Activated CD8-positive, alpha-beta T cell treated with anti-CD3 and anti-CD28 coated beads for 36 hours (primary cell): ENCODE measurements at places on chromosomes 11 and 22.

- DNase-seq: no peak
Measured at GRCh38 chr11:123729602-123730001, 11.9 kb downstream of the ZNF202 start.

GRCh38 chr22:47610764-47611163 is 848.3 kb downstream of the TBC1D22A start:
- DNase-seq: no peak

DNA sequence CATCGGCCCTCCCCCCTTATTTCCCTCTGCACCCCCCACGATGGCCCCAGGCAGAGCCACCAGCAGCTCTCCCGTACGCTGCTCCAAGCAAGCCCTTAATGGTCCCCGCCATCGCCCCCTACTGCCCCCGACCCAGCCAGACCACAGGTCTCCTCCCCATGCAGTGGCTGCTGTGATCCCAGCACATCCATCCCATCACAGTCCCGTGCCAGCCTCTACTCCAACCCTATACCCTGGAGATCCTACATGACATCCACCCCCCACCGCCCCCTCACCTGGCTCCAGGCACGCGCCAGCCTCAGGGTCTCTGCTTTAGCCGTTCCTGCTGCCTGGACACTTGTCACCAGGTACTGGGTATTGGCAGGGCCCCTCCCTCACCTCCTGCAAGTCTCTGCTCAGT is 85.8 kb upstream of the RTL6 start:
- DNase-seq: no peak

DNA sequence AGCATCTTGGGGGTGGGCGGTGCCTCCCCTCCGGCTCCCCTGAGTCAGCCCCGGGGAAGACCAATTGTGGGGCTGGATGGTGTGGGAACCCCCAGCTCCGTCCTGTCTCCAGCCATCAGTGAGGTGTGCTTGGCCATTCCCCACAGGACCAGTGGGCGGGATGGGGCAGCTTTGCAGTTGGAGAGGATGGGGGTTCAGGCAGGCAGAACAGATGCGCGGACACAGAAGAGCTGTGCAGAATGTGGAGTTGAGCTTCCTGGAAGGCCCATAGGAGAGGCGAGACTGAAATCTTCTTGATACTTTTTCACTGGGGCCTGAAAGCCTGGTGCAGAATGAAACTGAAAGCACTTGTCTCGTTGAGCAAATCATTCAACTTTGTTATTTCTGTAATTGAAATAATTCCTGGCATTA is 23.8 kb downstream of the PARVB start:
- DNase-seq: no peak

GRCh38 chr22:49871482-49871881 is 17.8 kb downstream of the ZBED4 start:
- no peak for DNase-seq

GRCh38 chr11:94171693-94172440 is 43.2 kb downstream of the PANX1 start:
- peak; percentile 69 for DNase-seq

DNA sequence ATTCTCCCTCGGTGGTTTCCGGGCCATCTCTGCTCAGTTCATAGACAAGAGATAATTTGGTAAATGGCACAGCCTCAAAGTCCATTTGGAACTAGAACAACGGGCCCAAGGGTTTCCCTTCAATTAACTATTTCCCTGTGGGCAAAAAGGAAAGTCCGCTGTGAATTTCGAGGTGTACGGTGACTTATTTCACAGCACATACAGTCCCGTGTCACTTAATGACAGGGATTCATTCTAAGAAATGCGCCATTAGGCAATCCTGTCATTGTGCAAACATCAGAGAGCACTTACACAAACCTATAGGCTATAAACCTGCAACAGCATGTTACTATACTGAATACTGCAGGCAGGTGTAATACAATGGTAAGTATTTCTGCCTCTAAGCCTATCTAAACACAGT is 551.6 kb downstream of the OPCML start:
- DNase-seq: no peak

- DNase-seq: no peak
Measured at GRCh38 chr11:132142121-132142520, 771.7 kb downstream of the NTM start.

DNA sequence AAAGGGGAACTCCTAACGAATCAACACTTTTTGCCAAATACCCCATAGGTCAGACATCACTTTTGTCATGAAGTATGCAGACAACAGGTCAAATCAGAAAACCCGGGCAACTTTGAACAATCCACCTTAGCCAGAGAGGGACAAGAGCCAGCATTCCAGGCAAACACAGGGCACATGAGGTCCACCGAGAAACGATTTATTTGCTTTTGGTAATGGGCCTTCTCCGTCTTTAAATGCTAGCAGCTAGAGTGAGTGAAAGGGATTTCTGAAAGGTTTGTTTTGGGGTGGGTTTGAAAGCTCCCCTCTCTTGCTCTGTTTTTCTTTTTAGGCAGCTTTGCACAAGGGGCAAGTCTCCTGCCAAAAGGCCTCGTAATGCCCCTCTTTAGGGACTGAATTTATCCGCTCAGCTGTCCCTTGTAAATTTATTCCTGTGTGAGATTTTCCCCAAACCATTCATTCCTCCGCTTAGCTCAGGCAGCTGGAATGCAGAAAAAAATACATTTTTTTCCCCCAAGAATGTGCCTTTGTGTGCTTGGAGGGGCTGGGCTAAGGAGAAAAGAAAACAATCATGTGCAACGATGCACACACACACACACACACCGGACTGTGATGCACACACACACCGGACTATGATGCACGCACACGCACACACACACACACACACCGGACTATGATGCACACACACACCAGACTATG is 196.9 kb downstream of the SNX19 start:
- DNase-seq: no peak

DNA sequence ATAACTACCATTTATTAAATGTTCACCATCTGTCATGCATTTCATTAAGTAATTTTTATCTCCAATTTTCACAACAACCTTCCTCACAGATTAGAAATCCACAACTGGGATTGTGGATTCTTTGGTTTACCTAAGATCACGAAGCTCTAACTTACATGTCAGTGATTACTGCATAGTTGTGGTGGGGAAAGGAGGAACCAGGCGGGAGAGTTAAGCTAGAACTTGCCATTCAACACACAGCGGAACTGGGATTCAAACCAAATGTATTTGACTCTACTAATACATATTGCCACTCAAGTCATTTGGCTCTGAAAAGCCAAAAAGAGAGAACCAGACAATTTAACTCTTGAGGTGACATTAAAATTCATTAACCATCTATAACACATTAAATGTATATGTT is 10.4 kb upstream of the LAYN start:
- DNase-seq: no peak

DNA sequence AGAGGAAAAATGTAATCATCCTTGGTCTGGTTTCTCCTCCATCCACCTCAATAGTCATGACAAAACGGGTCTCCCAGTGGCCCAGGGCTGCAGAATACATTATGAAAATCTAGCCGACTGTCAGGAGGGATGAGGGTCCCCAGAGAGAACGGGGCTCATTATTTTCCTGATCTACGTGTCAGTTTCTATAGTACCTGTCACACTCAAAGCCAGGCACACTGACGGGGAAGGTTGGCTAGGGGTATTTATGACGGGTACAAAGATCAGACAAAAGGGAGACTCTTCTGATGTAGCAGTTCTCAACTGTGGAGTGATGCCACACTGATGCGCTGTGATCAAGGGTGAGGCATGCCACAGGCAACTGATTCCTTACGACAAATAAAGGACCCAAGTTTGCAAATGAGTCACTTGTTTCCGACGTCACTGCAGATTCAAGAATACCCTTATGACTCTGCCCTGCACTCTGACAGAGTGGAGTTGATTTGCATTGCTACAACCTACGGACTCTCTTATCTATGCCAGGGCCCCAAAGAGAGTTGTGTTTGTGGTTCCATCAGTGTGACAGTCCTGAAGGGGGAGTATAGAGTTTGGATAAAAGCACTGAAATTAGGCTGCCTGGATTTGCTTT is 188.2 kb upstream of the TBCEL start:
- DNase-seq: peak; percentile 50

DNA sequence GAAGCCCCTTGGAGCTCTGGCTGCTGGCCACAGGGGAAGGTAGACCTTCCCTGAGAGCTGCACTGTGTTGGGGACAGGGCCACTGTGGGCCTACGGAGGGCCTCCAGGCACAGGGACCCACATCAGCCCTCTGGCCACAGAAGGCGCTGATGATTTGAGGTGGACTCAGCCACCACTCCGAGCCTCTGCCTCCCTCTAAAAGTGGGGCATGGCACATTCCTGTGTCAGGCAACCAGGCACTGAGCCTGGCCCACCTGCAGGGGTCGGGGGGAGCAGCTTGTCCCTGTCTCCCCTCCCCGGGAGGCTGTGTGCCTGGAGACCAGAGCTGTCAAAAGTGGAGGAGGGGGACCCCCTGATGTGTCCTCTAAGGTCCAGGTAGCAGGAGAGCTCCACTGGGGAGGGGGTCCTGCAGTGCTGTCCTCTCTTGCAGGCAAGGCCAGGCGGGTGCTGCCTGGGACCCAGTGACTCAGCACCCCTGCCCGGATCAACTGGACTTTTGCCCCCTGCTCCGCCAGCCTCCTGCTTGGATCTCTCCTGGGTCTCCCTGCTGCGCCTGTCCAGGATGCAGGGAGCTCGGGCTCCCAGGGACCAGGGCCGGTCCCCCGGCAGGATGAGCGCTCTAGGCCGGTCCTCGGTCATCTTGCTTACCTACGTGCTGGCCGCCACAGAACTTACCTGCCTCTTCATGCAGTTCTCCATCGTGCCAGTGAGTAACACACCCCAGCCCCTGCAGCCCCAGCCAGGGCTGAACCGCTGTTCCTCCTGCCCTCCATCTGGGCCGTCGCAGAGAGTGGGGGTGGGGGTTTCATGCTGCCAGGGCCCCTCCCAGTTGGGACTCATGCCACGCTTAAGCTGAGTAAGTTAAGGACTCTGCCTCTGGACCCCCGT is 17.5 kb upstream of the CDKN1C start:
- DNase-seq: no peak

GRCh38 chr11:59900366-59901126 is 22.0 kb downstream of the OOSP3 start:
- DNase-seq: no peak

- DNase-seq: no peak
Measured at GRCh38 chr11:127616158-127616557, 615.6 kb upstream of the KIRREL3 start.

- DNase-seq: peak; percentile 63
Measured at GRCh38 chr22:48644108-48644507, 1183.6 kb downstream of the BRD1 start.

DNA sequence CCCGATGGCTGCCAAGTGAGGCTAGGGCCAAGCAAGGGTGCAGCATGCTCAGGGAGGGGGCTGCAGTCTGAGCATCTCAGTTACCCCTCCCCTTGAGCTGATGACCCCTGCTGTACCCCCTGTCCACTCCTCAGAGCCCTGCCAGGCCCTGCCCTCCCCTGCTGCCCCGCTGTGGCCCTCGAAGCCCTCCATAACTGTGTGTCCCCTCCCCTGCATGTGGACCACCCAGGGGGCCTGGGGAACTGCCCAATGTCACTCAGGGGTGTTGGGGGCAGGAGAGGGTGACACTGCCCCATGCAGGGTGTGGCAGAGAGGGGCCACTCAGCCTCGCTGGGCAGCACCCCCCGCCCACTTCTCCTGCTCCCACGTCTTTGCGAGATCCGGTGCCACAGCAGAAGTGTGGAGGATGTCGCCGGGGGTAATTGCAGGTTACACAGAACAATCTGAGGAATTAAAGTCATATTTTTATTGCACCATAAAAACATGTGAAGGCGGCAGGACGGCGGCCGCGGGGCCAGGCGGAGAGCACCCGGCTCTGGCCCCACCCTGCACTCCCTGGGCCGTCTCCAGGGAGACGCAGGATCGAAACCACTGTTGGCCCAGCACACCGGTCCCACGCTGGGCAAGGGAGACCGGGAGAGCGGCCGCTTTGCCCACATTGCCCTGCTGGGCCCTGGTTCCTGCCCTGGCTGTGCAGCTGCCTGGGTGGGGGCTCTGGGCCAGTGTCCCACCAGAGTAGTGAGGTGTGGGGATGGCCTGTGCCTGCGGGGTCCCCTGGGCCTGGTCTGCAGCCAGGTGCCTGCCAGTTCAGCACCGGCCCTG is 18.7 kb upstream of the GNB1L start:
- peak; percentile 0 for DNase-seq

GRCh38 chr22:36253523-36254490 is 874 bp downstream of the APOL1 start:
- DNase-seq: peak; percentile 64

DNA sequence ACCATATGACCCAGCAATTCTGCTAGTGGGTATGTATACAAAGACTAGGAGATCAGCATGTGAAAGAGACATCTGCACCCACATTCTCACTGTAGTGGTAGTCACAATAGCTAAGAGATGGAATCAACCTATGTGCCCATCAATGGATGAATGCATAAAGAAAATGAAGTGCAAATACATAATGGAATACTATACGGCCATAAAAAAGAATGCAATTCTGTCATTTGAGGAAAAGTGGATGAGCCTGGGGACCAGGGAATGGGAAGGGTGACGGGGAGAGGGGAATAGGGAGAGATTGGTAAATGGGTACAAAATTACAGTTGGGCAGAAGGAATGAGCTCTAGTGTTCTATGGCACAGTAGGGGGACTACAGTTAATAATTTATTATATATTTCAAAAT is 26.7 kb upstream of the SMIM38 start:
- no peak for DNase-seq

GRCh38 chr22:45867118-45867905 is 109.7 kb downstream of the WNT7B start:
- no peak for DNase-seq

DNA sequence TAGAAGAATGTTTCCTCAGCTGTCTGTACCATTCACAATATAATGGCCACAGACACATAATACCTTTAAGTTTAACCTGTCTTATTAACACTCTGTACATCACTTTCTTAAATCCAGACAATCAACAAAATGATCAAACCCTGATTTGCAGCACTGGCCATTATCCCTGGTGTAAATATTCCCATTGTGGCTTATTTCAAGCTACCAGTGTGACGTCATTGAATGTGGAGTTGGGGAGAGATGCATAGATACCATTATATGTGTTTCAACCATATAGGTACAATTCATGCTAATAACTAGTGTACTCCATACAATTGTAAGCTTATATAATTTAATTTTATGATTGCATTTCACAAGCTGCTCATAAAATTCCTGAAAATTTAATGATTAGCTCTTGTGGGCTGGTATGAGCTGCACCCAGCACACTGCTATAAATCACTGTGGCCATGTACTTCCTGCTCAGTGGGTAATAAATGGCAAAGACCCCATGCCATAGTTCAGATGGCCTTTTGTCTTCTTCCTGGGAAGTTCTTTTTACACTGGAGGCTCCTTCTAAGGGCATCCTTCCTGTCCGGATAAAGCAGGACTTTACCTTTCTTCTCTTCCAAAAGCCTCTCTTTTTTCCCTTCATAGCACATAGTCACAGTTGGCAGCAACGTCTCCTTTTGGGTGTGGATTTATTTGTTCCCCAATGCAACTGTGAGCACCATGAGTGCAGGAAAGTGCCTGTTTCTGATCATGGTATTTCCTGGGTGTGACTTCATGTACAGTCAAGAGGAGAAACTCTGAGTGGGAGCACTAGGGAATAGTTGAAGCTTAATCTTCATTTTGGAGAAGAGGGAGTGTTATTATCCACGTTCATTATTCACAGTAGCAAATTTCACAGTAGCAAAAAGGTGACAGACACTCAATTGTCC is 87.8 kb downstream of the MIAT start:
- DNase-seq: no peak
